ENCODE measurements at places on chromosomes 7 and 10. TPM values are rescaled to one million over a fixed set of nuclear protein-coding genes. Genes with fewer than 3 reads are reported as not detected.

Gene AGBL3
- total RNA-seq: 2.4 TPM

Gene DYDC2
- total RNA-seq: not detected

Gene TMEM213
- not detected for total RNA-seq

Gene SLC13A1
- not detected for total RNA-seq

Gene SLC16A9
- total RNA-seq: not detected

Gene GGCT
- 40.0 TPM for total RNA-seq

Gene HABP2
- total RNA-seq: not detected

GRCh38 chr10:124386186-124387077, 32.3 kb downstream of the OAT start:
- no peak for DNase-seq

DNA sequence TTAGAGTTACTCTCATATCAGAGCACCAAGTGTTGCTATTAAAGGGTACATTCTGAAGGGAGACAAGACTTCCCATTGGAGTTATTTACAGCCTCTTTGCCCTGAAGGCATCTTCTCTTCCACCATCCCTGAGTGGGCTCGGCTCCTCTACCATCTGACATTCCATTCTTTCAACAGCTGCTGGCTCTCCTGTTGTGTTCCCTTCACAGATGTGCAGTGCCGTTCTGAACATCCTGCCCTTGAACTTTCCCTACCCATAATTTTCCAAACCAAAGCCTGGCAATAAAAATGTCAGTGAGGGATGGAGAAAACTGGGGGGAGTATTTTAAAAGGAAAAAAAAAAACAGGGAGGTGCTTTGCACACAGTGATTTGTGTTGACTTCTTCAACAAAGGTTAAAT, 392.9 kb downstream of the KCNMA1 start:
- no peak for DNase-seq

GRCh38 chr7:30625283-30625682, 30.6 kb downstream of the GARS1 start:
- no peak for DNase-seq

DNA sequence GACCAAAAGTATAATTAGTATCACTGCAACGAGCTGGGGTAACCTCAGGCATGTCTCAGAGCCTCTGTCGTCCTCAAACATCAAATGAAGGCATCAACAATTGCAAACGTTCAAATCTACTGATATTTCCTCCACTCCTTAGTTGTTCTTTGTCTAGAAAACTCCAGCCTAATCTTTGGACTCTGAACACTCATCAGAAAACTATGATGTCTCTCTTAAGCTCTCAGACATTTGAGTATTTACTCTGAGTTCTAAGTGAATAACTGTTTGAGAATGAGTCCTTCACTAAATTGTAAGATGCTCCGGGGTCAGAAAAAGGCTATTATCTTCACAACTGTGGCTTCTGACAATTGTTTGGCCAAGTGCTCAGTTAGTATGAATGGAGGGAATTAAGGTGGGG, 536.4 kb downstream of the NRG3 start:
- DNase-seq: no peak

- DNase-seq: no peak
Observed at GRCh38 chr7:29156907-29157452, 10.6 kb upstream of the CPVL start.

DNA sequence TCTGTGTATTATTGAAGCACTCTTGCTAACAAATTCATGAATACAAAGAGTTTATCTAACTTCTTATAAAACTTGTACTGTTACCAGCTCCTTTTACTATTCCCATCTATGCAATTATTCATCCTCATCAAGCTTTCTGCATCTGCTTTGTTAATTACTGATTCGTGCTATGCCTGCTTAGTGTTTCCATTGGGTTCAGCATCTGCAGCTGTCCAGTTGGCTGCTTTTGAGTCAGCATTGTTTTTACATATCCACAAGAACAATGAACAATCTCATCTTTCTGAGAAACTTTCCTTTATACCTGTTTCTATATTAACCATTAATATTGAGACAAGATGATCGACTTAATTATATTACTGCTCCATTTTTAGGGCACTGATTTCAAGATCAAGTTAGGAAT, 19.6 kb upstream of the ANLN start:
- DNase-seq: no peak

DNA sequence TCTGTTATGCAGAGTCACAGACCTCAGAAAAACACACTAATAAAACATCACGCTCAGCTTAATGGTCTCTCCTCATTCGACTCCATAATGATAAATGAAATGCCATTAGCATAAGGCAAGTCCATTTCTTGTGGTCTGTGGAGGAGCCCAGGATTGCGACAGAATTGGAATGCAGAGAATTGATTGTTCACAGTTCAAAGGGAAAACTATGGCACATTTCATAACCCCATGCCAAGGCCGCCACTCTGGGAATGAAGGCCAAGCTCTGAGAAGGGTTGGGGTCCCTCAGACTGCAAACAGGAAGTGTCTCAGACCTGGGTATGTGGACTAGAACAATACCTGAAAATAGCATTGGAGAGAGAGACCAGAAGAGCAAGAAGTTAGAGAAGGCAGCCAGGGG, 398.9 kb downstream of the ADRA2A start:
- peak; percentile 88 for DNase-seq

DNA sequence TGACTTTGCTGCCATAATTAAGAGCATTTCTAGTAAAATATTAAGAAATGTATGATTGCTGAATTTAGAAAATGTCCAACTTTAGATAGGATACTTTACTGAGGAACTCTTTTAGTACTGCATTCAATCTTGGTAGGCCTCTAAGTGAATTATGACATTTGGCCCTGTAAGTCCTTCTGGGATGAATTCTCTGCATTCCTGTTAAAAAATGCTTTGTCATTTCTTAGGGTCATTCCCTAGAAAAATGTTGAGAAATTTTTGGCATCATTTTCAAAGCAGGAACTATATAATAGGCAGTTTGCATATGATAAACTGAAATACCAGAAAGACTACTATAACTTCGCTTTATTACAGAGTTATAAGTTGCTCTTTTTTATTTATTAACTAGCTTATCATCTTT, 69.3 kb upstream of the PRR15 start:
- DNase-seq: peak; percentile 64

DNA sequence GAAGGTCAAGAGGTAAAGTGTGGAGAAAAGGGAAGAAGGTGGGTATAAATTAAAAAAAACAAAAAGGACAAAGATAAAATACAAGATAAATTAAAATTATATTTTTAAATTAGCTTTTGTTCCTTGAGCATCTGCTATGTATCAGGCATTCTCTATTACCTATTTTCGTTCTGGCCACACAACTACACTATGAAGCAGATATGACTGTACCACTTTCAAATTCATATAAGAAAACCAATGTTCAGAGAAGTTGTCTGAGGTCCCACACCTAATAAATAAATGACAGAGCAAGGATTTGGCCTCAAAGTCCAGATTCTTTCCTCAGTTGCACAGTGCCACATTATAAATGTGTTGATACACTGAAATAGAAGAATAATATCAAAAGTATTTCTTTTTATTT, 103.8 kb upstream of the PCDH15 start:
- DNase-seq: no peak

DNA sequence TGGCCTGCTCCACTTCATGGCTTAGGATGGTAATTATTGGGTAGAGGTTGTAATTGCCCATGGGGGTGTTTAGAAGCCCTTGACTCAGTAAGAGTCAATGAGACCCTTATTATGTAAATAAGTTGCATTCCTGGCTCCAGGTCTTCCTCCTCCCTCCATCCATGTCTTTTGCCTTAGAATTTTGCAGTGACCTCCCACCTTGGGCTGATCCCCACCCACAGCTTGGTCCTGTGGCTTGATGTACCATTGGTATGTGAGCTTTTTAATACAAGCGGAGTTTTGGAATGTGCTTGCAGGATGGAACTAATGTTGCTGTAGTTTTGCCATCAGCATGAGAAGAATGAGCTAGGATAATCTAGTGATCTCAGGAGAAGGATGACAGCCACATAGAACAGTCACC, 73.2 kb upstream of the DGKI start:
- peak; percentile 47 for DNase-seq

DNA sequence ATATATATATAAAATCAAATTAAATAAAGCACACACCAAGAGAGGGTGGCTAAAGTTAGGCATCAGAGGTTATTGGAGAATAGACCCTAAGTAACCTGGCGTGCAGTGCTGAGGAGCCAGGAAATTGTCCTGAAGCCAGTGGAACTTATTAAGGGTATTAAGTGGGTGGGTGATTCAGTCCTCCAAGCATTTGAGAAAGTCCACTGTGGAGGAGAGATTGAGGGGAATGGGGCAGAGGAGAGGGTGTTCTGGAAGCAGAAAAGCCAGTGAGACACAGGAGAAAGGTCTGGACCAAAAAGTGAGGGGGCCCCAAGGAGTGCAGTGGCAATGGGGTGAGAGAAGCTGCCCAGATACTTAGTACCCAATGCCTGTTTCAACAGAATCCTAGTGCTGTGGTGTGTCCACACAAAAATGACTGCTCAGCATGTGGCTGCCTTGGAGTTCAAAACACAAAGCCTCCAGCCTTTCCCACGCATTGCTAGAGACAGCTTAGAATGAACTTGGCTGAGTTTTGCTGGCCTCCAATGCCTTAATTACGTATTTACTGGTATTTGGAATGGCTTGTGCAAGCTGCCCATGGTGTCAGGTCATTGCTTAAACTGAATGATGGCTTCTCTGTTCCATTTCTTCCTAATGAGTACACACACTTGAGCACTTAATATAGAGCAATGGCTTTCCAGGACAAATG, 44.9 kb upstream of the CHST15 start:
- peak; percentile 62 for DNase-seq

- peak; percentile 63 for DNase-seq
Observed at GRCh38 chr10:5297466-5297865, 67.3 kb upstream of the UCN3 start.

All from GM23248 (cell line).